ENCODE measurements at places on chromosomes 4 and X. TPM values are rescaled to one million over a fixed set of nuclear protein-coding genes. Genes with fewer than 3 reads are reported as not detected.

Gene MAP7D2
- total RNA-seq: not detected

DNA sequence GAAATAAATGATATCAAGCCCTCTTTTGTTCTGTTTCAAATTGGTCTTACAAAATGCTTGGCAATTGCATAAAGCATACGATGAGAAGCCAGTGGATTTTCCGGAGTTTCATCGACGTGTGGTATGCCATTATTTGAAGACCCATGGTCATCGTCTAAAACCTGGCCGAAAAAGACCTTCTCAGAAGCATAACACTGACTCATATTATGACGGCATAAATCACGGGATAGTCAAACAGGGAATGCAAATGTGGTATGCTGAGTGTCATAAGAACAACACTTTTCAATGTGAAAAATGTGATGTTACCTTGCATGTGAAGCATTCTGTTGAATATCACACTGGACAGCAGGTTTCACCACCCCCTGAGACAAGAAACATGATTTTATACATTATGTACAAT lies 695.2 kb downstream of the GRXCR1 start:
- no peak for DNase-seq

DNA sequence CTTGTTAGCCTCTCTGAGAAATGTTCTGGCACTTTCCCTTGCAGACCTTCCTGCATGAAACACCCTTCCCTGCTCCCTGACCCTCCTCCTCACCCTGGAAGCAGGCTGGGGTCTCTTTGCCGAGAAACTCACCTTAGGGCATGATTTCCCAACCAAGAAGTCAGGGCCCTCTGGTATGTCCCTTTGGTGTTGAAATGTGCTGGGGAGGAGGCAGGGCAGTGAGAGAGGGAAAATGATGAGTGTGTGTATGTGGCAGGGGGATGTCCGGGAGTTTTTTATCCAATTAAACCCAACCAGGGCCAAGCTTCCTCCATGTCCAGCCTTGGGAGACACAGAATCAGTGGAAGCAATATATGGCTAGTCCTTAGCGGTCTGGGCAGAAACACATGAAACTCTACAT lies 5.1 kb downstream of the ELF4 start:
- no peak for DNase-seq

GRCh38 chrX:68719904-68720614 lies 72.6 kb downstream of the STARD8 start:
- DNase-seq: no peak

DNA sequence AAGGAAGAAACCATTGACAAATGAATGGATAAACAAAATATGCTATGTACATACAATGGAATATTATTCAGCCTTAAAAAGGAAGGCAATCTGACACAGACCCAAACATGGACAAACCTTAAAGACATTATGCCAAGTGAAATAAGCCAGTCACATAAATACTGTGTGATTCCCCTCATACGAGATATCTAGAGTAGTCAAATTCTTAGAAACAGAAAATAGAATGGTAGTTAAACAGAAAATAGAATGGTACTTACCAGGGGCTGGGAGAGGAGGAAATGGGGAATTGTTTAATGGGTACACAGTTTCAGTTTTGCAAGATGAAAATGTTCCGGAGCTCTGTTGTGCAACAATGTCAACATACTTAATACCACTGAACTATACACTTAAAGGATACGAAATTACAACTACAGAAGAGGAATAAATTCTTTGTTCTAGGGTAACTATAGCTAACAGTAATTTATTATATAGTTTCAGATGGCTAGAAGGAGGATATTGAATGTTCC lies 47.8 kb upstream of the DUSP21 start:
- DNase-seq: no peak

DNA sequence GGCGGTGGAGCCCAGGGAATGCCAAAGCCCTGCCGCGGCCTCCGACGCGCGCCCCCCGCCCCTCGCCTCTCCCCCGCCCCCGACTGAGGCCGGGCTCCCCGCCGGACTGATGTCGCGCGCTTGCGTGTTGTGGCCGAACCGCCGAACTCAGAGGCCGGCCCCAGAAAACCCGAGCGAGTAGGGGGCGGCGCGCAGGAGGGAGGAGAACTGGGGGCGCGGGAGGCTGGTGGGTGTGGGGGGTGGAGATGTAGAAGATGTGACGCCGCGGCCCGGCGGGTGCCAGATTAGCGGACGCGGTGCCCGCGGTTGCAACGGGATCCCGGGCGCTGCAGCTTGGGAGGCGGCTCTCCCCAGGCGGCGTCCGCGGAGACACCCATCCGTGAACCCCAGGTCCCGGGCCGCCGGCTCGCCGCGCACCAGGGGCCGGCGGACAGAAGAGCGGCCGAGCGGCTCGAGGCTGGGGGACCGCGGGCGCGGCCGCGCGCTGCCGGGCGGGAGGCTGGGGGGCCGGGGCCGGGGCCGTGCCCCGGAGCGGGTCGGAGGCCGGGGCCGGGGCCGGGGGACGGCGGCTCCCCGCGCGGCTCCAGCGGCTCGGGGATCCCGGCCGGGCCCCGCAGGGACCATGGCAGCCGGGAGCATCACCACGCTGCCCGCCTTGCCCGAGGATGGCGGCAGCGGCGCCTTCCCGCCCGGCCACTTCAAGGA lies at the start of gene FGF2:
FGF2 (plus strand) TSS at position 279 of the 705 bp plus-strand sequence; CDS start at position 623, 344 bp downstream.
- DNase-seq: peak; percentile 92

GRCh38 chr4:123230061-123230460 lies 166.5 kb upstream of the SPRY1 start:
- DNase-seq: no peak

Data from posterior vena cava (tissue), 2 donors.